ENCODE measurements at places on chromosomes 13 and 19.

DNA sequence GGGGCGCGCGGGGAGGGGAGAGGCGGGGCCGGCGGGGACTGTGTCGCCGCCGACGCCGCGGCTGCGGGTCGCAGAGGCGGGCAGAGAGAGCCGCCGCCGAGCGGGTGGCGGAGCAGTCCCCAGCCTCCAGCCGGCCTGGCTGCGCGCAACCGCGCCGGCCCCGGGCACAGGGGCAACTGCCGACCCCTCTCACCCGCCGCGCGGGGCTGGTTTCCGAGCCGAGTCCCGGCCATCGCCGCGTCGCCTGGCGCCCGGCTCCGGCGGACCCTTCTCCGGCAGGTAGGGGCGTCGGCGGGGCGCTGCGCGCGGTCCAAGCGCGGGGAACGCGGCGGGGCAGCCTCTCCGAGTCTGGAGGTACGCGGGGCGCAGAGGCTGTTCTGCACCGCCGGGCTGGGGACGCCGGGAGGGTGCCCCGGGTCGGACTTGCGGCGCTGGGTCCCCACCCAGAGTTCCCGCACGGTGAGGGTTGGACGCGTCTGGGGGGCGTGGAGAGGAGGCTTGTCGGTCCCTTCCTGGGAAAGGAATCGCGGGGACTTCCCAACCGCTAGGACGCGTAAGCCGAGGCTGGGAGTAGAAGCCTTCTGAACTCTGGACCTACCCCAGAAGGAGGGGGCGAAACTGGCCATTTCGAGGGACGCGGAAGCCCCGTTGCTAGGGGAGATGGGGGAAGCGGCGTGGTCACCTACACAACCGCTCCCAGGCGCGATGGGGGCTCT lies 133.6 kb upstream of the MYO16 start:
- no peak for DNase-seq

GRCh38 chr13:30159446-30159839 lies 147.9 kb downstream of the KATNAL1 start:
- DNase-seq: no peak

DNA sequence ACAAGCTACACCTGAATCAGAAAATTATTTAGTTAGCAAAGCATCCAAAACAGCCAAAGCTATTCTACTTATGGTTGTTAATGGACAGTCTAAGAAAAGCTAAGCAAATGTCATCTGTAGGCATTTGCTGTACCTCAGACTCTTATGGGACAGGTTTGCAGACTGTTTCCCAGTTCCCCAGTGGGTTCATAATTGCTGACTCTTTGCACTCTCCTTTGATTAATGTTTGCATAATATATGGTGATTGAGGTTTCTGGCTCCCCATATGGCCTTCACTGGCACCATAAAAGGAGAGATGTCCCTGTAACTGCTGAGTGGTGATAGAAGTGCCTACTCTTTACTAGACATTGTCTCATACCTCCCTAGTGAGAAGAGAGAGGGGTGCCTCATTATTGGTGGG lies 142.1 kb downstream of the GPC6 start:
- no peak for DNase-seq

DNA sequence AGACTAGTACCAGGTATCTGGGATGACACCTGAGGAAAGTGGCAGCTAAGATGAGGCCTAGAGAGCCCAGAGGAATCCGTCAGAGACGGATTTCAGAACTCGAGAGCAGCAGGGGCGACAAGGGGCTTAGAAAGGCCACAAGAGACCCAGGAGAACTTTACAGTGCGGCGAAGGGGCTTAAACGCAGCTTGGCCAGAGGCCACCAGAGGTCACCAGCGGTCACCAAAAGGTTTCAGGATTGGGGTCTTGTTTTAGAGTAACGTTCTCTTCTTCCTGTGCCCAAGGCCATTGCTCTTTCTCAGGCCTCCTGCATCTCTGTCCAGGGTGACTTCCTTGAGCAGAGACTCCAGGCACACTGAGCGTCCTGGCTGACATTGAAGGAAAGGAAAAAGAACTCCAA lies 2.2 kb downstream of the ZSCAN22 start:
- no peak for DNase-seq

- no peak for DNase-seq
Measured at GRCh38 chr19:33392341-33393285, 19.1 kb downstream of the CEBPG start.

DNA sequence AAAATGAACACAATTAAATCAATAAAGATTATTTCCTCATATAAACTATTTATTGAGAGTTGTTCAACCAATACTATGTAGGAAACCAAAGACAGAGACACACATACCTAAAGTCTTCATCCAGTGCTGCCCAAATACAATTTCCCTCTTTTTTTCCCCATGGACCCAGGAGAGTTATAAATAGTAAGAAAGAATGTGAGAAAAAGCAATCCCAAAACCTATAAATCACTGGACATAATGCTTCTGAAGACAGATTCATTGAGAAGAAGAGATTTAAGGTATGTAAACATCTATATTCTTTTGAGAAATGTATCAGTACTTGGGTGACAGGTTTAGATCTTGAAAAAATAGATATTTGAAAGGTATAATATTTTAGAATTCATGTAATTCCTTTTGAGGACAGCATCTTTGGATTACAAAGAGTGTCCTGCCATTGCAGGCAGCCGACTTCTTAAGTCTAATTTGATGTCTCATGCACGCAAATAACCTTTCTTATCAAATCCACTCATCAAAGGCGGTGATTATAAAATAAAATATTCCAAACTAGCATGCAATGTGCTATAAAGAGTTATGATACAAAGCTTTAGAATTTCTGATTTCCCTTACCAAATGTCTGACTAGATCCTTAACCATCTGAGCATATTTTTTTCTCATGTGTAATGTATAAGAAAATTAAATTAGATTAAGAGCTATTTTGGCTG lies 739.4 kb downstream of the LIG4 start:
- no peak for DNase-seq
